Ureter (tissue), 1 donor: ENCODE measurements at places on chromosomes 7 and 10.
A peak's percentile ranks its signal among the peaks of the same experiment; 100 is the strongest.

DNA sequence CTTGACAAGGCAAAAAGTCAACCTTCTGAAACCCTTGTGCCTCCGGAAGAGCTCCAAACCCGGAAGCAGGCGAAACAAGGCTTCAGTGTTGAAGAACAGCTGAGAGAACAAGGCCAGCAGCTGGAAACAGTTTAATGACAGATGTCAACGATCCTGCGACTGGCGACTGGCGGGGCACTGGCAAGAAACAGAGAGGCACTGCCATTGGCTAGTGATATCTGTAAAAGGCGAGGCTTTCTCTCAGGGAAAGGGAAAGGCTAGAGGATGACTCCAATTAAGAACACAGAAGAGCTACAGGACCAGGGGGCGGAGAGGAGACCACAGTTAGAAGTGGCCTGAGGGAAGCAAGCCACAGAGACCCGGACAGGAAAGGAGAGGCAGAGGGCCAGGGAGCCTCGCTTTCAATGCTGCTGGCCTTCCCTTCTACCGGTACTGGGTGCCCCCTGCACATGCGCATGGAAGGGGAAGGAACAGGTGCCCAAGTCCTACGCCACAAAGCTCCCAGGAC is 19.4 kb downstream of the ITGB1 start:
- no peak for DNase-seq

DNA sequence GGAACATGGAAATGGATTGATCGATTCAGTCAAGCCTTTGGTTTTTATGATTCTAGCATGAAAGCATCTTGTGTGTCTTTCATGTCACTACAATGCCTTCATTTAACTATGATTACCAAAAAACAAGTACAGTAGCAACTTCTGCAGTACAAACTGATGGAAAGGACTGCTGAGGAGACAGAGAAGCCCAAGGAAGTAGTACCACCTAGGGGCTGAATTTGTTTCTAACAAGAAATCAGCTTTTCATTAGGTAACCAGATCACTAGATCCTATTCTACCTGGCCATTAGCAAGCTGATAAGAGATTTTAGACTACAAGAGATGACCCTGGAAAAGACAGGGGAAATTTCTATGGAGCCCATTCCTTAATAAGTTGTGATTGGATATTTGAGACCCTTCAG is 3.2 kb upstream of the IFIT1 start:
- no peak for DNase-seq

DNA sequence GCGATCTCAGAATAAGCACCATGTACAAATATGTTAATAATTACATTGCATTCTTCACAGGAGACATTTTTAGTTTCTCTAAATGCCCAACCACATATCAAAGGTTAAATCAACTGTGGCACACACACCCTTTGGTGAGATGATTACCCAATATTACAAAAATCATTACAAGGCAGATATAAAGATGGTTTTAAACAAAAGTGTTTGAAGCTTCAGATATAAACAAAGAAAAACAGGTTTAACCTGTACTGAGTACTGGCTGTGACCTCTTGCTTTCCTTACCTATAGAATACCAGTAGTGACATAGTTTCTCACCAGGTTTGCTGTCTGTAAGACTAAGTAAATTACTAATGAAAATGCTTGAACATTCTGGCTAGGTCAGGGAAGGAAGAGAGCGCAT is 360.0 kb upstream of the IGFBP3 start:
- DNase-seq: no peak

DNA sequence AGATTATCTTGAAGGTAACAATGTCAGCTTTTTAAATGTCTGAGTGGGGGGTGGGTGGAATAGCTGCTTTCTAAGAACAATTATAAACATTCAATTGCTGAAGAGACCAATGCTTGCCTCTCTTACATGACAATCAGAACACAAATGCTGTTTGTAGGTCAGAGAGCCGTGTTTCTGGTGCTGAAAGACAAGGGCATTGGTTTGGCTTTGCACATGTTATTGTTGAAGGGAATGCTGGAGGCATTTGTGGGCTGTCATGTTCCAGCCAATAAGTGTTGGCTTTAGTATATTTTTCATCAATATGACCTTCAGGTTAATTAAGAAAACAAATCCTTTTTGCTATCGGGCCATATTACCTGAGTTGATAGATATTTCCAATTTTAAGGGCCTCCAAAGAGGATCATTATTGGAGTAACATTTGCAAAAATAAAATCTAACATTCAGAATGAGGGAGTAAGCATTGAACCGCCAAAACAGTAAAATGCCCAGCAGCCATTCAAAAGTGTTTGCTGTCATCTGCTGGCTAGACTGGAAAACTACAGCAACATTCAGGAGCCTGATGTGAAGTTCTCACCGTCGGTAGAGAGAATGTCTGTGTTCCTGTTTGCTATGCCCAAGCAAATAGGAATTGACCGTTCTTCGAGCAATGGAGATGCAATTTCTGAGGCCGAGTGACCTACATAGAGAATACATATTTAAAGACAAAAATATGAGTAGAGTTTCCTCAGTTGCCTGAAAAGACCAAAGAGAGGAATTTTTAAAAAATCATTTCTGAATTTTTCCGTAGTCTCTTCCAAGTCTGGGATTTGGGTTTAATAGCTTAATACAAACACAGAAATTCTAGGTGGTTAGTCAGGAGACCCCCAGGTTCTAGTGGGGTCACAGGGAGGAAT is 118.9 kb downstream of the APBB1IP start:
- no peak for DNase-seq

DNA sequence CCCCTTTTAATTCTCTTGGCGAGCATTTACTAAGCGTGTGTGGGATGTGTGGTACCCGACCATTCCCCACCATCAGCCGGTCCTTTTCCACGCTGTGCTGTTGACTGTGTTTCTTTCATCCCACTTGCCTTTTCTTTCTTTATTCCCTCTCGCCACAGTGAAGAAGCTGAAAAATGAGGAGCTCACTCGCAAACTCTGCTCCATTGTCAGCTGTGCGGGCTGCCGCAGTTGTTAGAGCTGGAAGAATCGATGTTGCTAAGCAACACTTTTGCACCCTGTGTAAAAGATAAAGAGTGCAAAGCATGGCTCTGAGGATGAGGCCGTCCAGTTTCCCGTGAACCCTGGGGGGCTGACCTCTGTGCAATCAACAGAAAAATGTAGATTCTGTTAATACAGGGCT is 203.1 kb upstream of the NEBL start:
- no peak for DNase-seq

DNA sequence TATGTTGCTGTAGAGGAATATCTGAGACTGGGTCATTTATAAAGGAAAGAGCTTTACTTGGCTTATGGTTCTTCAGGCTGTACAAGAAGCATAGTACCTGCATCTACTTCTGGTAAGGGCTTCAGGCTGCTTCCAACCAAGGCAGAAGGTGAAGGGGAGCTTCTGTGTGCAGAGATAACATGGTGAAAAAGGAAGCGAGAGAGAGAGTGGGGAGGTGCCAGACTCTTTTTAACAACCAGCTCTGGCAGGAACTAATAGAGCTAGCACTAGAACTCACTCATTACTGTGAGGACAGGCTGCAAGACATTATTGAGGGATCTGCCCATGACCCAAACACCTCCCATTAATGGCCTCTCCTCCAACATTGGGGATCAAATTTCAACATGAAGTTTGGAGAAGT is 94.5 kb downstream of the KIF20B start:
- no peak for DNase-seq

DNA sequence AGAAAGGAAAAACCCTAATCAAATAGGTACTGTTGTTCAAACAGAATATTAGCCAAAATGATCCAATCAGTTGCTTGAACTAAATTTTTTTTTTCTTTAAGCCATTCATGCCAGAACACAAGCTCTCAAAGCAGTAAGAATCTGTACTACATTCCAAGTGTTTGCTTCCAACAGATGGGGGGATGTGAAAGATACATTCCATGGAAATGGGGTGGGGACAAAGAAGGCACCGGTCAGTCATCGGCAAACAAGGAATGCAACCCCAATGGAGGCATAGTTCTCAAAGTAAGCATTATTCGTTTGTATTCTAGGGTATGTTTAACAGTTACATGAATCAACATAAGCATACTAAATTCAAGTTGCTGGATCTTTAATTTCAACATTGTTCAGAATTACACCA is 32.5 kb downstream of the C10orf143 start:
- no peak for DNase-seq

- peak; percentile 59 for DNase-seq
Measured at GRCh38 chr10:71547876-71548846, 151.4 kb downstream of the CDH23 start.

DNA sequence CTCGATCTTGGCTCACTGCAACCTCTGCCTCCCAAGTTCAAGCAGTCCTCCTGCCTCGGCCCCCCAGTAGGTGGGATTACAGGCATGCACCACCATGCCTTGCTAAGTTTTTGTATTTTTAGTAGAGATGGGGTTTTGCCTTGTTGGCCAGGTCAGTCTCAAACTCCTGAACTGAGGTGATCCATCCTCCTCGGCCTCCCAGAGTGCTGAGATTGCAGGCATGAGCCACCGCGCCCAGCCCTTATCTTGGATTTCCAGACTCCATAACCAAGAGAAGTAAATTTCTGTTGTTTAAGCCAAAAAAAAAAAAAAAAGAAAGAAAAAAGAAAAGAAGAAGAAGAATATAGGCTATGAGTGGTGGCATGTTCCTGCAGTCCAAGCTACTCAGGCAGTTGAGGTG is 53.3 kb upstream of the RABGEF1 start:
- no peak for DNase-seq

DNA sequence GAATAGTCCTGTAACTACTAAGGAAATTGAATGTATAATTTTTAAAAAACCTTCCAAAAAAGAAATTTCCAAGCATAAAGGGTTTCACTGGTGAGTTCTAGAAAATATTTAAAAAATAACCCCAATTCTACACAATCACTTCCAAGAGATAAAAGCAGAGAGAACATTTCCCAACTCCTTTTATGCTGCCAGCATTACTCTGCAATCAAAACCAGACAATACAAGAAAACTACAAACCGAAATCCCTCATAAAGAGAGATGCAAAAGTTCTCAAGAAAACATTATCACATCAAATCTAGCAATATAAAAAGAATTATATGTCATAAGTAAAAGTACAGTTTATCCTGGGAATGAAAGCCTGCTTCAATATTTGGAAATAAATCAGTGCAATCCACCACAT is 84.8 kb downstream of the OAT start:
- DNase-seq: no peak

- DNase-seq: no peak
Measured at GRCh38 chr10:78830976-78831375, 237.8 kb upstream of the ZMIZ1 start.

GRCh38 chr10:25288181-25288580 is 113.4 kb downstream of the GPR158 start:
- DNase-seq: no peak

DNA sequence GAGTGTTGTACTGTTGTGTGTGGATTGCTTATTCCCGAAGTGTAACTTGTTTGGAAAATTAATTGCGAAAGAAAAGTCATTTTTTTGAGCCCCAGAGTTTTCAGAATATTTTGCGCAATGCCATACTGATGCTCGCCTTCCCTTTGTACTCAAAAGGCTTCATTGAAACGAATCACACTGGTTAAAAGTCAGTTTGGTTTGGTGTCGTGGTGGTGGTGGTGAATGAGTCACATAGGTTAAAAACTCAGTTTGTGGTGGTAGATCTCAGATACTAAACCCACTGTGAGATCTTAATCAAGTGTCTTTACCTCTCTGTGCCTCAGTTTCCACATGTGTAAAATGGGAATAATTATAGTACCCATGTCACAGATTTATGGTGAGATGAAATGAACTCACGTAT is 61.1 kb upstream of the IL6 start:
- DNase-seq: no peak

- DNase-seq: no peak
Measured at GRCh38 chr7:106848049-106848448, 17.0 kb upstream of the PIK3CG start.

GRCh38 chr7:81484261-81484660 is 285.6 kb downstream of the HGF start:
- peak; percentile 54 for DNase-seq

GRCh38 chr7:32395168-32395567 is 95.0 kb downstream of the LSM5 start:
- DNase-seq: no peak
